NCI-H510A treated with DMSO at 0.1 percent for 48 hours (cell line): ENCODE measurements at places on chromosomes 12 and 14.
A peak's percentile ranks its signal among the peaks of the same experiment; 100 is the strongest.

DNA sequence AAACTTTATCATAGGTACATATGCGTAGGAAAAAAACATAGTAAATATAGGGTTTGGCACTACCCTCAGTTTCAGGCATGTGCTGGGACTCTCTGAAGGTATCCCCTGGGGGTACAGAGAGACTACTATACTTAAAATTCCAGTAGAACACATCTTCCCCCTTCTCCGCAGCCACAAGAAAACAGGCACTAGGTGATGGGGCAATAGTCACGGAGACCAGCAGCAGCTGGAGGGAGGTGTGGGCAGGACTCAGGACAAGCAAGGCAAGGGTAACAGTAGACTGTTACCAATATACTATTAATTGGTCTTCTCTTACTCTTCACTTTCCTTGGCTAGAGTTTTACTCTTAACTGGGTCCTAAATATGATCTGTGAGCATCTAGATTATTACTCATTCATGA is 4.6 kb upstream of the PAPOLA start:
- DNase-seq: no peak

- DNase-seq: no peak
These were observed 13.5 kb upstream of the ATF1 start for GRCh38 chr12:50750366-50750765.

- no peak for DNase-seq
These were observed 47.8 kb upstream of the EML1 start for GRCh38 chr14:99745307-99745951.

DNA sequence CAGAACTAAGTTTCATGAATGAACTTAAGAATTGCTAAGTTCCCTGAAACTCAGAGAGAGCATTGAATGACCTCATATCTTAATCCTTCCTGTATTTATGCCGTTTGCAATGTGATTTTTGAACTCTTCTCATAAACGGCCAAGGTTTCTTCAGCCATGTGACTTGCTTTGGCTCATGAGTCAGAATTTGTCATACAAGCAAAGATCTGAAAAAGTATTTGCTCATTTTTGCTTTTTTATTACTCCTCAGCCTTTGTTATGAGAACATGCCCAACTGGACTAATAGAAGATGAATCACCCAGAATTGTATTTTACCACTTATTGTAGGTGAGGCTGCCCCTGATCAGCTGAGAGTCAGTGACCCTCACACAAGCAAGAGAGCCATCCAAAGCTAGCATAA is 693.8 kb downstream of the BCL11B start:
- no peak for DNase-seq

DNA sequence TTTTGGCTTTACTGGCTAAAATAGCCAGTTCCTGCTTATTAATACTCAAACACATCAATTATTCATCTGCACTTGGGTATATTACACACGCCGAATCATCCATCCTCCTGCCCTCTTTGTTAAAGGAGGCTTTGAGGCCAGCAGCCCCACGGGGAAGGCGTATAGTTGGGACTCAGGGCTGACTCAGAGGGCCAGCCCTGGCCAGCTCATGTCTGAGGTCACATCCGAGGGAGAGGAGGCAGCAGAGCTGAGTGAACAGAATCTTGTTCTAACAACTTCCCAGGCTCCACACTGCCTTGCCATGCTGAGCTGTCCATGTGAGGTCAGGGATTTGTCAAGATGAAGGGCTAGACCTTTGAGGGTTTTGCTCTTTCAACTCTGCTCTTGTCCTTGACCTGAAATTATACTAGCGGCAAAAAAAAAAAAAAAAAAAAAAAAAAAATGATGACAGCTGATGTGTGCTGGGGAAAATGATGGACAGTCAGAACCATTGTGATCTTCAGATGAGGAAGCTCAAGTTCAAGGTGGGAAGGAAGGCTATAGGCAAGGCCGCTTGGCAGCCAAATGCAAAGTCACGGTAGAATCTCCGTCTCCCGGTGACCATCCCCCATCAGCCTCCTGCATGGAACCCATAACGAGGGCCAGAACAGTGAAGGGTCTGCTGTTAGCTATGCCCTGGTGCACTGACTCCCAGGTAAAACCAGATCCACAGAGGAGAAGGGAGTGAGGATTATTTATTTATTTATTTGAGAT is 12.5 kb upstream of the MARK3 start:
- no peak for DNase-seq

GRCh38 chr14:65302571-65303189 is 109.8 kb upstream of the FUT8 start:
- peak; percentile 93 for DNase-seq

DNA sequence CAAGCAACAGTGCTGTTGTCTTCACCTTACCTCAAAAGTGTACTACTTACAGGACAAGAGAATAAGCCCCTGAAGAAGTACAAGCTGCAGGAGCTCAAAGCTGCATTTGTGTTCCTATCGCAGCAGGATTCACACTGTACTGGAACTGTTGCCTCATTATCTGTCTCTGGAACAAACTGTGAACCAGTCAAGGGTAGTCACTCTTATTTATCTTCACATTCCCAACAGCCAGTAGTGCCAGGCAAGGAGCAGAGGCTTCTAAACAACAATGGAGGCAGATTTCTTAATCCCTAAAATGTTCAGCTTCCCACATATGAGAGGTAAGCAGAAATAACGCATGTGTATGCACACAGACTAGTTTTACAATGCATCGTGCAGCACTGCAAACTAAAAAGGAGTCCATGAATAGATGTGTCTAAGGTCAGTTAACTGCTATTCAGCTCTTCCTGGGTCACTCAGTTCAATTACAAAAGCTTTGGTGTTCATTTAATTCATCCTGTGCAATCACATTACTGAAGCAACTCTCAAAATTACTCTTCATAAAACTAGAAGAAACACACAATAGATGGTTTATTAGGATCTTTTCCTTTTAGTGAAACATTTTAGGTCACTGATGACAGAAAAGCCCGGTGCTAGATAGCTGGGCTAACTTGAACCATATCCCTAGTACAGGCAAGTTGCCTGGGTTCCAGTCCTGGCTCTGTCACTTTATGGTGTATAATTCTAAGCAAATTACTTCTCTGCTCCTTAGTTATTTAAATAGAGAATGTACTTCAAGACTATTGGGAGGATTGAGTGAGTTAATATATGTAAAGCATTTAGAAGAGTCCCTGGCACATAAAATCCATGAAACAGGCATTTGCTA is 2.7 kb downstream of the APPL2 start:
- DNase-seq: no peak

GRCh38 chr12:96400631-96401075 is 414 bp upstream of the CDK17 start:
- DNase-seq: no peak

GRCh38 chr12:93115646-93116045 is 186.6 kb upstream of the EEA1 start:
- no peak for DNase-seq

DNA sequence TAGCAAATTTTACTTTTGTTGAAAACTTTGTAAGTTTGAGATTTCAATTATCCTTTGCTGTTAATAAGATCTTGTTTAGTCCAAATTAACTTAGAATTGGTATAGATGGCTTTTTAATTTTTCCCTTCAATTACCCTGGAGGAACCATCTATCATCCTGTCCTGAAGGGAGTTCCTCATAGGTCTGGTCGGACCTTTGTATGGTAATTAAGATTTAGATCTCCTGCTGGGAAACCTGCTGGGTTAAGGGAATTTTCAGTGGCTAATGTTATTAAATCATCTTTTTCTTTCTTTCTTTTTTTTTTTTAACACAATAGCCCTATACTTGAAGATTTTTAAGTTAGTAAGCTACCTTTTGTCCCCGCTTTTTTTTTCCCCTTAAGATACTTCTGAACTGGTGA is 63.0 kb upstream of the PRMT8 start:
- no peak for DNase-seq

DNA sequence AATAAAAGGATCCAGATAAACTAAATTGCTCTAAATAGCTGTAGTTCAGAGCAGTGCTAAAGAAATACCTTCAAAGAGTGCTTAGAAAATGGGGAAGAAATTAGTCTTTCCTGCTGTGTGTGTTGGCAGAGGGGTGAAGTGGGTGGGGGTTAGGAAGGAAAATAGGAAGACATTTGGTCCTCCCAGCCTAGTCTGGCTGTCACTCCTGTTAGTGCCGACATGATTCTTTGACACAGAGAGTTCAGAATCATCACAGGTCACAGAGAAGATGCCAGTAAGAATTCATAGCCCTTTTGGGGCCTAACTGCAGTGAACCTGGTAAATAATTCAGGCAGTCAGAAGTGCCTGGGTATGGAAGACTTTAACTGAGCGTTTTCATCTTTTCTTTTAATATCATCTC is 74.8 kb downstream of the FLRT2 start:
- no peak for DNase-seq

DNA sequence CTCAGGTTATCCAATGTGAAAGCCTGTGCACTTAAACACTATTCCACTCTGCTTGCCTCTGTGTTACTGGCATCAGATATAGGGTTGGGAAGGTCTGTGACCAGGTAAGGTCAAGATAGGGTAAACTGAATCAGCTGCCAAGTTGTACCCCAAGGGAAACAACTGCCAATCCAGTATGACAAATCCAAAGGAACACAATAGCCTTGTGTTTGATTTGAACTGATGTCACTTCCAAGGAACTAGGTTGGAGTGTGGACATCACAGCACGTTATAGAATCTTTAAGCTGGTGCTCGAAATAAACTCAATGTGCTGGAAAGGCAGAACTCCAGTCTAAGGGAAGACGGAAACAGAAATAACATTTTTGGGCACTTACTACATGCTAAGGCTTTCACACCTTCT is 223.4 kb upstream of the BTG1 start:
- DNase-seq: no peak

DNA sequence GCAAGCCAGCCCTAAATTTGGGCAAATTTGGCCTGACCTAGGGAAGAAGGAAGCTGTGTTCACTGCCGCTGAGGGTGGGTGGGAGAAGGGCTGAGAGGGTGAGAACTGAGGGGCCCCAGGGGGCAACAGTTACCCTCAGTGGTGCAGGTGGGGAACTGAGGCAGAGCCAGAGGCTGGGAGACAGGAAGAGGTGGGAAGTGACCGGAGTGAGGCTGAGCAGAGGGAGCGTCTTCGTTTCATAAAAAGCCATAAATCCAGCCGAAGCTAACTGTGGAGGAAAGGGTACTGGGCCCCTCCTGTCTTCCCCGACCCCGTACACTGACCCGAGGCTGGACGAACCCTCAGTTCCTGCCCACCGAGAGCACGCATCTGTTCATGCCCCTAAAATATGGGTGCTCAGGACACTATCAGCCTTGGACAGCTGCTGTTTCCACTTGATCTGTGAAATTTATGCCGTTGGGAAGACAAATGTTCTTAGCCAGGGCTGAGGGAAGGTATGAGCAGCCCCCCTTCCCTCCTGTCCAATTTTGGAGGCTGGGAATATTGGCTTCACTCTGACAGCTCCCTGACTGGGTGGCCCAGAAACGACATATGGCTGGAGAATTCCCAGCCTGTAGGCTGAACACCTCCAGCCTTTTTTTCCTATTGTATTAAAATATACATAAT is 116.5 kb downstream of the KIF26A start:
- DNase-seq: no peak

DNA sequence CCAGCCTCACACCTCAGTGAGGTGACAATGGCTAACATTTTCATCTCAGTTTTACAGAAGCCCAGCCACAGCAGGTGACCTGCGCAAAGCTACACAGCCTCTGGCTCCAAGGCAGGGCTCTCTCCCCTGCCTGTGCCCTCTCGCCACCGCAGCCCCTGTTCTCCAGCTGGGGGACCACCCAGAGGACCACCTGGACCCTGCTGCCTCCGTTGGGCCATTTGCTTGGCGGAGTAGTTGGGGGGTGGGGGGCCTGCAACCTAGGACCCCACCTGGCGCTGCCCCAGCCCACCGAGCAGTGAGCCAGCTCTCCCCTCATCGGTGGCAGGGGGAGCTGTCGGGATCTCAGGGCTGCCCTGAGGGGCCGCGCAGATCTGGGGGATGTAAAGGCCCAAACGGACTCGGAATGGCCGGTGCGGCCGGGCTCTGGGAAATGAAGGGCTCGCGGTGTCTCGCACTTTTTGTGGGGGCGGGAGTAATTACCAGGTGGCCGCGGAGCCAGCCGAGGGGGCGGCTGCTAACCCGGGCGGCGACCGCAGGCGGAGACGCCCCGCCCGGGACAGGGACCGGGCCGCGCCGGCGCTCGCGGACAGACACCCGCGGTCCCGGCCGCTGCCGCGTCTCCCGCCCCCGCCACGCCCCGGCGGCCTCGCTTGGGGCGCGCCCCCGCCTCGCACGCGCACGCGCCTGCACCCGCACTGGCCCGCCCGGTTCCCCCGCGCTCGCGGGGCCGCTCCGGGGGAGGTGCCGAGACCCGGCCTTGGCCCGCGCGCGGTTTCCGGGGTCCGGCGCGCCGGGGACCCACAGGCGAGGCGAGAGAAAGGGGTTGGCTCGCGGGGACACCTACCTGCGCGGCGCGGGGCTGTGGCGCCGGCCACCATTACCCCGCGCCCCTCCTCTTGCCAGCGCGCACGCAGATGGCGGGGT is 8.6 kb upstream of the GPR68 start:
- no peak for DNase-seq

DNA sequence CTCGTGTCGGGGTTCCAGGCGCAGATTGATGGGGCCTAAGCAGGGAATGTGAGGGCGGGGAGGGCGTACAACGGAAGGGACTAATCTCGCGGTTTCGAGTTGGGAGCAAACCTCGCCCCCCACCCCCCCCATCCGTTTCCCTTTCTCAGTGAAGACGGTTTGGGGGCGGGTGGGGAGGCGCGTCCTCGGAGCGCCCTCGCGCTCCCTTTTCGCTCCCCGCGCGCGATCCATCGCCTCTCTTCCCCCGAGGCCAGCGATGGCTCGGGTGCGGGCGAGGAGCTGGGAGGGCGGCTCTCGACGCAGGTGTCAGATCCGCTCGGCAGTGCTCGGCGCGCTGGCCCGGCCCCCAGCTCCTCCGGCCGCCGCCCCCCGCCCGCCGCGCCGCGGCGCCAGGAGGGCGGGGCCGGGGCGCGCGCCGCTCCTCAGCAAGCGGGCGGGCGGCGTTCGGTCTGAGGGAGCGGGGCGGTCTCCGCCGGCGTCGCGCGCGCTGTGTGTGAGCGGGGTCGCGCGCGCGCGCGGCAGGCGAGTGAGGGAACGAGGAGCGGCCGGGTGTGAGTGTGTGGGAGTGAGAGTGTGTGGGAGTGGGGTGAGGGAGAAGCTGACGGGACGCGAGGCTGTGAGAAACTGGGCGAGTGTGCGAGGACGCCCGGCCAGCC is at the start of gene RIMKLB:
RIMKLB (plus strand) TSS at position 516 of the 656 bp plus-strand sequence. CDS start 15,876 bp downstream, outside the sequence.
- DNase-seq: peak; percentile 60

DNA sequence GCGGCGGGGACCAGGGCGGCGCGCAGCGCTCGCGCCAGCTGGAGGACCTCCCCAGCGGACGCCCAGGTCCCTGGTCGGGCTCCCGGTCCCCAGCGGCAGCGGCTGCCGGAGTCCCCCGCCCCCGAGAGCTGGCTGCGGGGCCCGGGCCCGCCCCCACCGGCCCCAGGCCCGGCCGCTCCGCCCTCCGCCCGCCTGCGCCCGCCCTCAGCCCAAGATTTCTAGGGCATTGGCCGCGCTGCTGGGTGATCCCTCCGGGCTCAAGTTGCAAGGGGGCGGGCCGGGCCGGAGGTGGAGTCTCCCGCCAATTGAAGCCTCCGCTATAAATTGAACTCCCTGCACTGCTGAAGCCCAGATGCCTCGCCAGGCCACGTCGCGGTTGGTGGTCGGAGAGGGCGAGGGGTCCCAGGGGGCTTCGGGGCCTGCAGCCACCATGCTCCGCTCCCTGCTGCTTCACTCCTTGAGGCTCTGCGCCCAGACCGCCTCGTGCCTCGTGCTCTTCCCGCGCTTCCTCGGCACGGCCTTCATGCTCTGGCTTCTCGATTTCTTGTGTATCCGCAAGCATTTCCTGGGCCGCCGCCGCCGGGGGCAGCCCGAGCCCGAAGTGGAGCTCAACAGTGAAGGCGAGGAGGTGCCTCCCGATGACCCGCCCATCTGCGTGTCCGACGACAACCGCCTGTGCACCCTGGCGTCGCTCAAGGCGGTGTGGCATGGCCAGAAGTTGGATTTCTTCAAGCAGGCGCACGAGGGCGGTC is at the start of gene DIO3:
DIO3 (plus strand) TSS at position 351 of the 752 bp plus-strand sequence.
- peak; percentile 57 for DNase-seq

GRCh38 chr14:54894995-54895394 is 7.6 kb downstream of the GCH1 start:
- no peak for DNase-seq
